Lung microvascular endothelial cell (primary cell): ENCODE measurements at places on chromosomes 5 and 9.

GRCh38 chr5:141915881-141916336, 7.8 kb upstream of the DELE1 start:
- no peak for DNase-seq

DNA sequence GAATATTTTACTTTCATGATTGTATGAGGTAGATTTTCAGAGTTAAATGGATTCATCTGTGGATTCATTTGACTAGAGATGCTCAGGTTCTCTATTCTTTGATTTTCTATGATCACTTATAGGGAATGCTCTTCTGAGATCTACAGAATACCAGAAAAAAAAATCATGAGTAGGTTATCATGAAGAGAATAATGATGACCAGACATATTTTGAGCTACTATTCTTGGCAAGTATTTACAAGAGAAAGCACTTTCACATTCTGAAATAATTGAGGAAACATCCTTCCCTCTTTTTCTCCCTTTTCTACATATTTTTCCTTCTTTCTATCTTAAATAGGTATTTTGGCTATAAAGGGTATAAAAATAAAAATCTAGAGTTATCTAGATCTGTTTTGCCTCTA, 543.0 kb upstream of the TUSC1 start:
- DNase-seq = no peak

DNA sequence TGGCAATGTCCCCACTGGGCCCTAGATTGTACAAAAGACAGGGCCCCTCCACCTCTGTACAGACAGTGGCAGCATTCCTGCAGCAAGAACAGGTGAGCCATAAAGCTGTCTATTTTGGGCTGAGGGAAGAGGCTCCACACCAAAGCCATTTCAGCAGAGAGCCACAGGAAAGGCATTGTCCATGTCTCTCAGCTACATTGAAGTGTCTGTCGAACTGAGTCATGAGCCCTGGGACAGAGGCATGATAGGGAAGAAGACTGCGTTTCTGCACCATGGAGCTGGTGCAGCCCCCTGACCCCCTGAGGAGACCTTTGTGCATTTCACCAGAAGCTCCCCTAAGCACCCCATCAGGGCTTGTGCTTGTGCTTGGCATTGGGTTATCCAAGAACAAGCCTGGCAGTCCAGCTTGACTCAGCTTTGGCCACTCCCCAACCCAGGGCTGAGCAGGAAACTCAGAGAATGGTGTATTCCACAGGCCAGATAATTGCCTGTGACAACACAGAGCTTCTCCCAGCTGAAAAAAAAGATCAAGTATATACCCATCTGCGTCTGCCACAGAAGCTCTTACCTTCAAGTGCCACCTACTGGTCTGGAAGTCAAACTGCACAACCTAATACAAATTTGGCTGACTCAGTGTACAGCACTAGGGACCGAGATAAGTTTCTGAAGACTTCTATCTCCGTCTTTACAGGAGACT, 5.9 kb upstream of the FRMD3 start:
- peak; percentile 87 for DNase-seq

DNA sequence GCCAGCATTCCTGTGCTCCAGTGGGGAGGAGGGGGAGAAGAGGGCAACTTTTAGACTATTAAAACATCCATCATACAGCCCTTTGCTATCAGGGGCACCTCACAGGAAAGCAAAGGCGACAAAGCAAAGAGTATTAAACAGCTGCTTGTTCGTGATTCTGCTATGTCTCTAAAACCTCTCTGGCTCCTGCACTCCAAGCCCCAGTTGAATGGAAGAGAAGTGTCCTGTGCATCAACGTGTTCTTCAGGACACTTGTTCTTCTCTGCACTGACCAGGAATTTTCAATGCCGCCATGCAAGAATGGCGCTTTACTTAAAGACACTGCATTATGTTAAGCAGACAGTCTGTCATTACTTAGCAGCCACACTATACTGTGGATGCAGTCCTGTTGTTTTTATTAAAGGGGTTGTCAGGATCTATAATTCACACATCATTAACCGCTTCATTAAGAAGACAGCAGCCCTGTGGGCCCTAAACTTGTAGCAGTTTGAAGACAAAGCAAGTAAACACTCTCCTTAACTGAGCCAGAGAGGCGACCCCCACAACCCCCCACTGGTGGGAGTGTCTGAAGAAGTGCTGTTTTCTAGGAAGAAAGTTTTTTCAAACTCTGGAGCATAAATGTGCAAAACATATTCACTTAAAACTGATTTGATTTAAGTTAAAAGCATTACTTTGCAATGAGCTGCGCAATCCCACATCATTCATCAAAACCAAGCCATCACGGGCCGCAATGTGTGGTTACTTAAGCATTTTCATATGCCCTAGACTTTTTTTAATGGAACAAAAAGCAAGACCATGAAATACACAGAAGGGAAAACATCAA, 164.5 kb downstream of the ZNF608 start:
- no peak for DNase-seq

DNA sequence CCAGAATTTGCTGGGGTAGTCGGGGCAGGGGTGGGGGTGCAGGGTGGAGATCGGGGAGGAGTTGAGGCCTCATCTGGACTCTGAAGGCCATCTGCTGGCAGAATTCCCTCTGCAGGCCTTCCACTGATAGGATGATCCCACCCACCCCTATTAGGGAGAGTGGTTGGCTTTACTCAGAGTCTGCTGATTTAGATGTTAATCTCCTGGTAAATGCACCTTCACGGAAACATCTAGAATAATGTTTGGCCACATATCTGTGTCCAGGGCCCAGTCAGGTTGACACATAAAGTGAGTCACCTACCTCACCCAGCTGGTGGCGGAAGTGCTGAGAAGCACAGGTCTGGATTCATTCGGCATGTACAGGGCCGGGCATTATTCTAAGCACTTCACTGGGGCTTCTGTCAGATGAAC, 50.0 kb downstream of the DAPK1 start:
- peak; percentile 47 for DNase-seq

DNA sequence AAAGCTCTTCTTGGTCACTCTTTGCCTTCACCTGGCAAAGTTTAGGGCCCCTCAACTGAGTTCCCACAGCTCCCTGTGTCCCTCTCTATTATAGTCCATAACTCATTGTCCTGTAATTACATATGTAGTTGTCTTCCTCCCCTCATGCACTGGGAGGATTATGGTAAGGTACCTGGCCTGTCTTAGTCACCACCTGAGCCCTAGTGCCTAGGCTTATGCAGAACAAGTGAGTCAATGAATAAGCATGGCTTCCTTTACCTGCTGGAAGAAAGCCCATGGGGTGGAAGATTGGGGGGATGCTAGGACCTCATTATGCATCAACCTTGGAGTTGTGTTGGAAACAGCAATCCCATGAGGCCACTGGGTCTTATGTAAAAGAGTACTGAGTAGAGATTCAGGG, 187.7 kb upstream of the TRIM32 start:
- no peak for DNase-seq

GRCh38 chr5:151083081-151083676, 2.3 kb upstream of the TNIP1 start:
- DNase-seq = peak; percentile 59

GRCh38 chr5:137627293-137627692, 108.6 kb downstream of the KLHL3 start:
- DNase-seq = no peak
